NCI-H526 (cell line): ENCODE measurements at places on chromosomes 12 and 14.

- no peak for DNase-seq
Measured at GRCh38 chr14:91398707-91399106, 18.9 kb downstream of the CCDC88C start.

- no peak for DNase-seq
Measured at GRCh38 chr12:40829738-40830144, 137.5 kb downstream of the CNTN1 start.

GRCh38 chr14:24080888-24081738 lies 9.8 kb downstream of the CPNE6 start:
- peak; percentile 78 for DNase-seq

- no peak for DNase-seq
Measured at GRCh38 chr14:99574099-99574880, 29.7 kb downstream of the CCDC85C start.

DNA sequence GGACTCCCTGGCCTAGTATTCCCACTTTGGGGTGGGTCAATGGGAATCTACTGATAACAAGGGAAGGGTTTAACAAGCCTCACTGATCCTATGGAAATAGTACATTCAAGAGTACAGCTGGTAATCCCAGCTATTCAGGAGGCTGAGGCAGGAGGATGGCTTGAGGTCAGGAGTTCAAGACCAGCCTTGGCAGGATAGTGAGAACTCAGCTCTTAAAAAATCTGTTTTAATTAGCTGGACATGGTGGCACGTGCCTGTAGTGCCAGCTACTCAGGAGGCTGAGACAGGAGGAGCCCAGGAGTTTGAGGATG lies 4.5 kb downstream of the POMT2 start:
- no peak for DNase-seq

GRCh38 chr12:84810611-84811010 lies 102.0 kb downstream of the SLC6A15 start:
- no peak for DNase-seq

- DNase-seq: peak; percentile 99
Measured at GRCh38 chr12:71947645-71948105, 9.0 kb downstream of the TPH2 start.

DNA sequence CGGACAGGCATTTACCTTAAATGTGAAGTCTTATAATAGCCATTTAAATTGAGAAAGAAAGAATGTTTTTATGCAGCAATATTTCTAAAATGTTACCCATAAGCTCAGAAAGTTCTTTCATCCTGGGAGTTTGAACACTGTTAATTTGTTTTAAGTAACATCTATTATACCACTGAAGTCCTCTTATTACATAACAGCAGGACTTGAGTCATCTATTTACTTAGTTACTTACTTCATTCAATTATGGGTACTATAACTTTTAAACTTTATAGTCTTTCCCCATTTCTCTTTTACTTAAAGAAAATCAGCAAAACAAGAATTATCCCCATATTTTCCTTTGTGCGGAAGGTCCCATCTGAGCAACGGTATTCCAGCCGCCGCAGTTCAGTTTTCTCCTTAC lies 473.1 kb downstream of the ETNK1 start:
- no peak for DNase-seq

DNA sequence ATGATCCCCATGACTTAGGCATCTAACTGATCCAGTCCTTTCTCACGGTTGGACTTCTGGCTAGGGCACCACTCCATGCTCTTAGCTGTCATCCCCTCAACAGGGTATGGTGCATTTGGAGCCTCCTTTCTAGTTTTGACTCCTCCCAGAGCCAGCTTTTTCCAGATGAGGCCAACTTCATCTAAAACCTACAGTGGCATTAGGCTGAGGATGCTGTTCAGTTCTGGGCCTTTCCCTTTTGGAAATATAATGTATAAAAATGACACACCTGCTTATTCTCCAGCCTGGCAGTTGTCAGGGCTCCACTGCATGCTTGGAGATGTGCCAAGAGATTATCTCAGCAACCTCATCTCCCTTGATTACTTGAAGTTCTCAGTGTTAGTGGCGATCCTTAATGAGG lies 239.7 kb downstream of the EMP1 start:
- no peak for DNase-seq

- no peak for DNase-seq
Measured at GRCh38 chr12:74538491-74539258, 1.0 kb downstream of the ATXN7L3B start.

- DNase-seq: no peak
Measured at GRCh38 chr14:102825307-102826095, 48.3 kb downstream of the TRAF3 start.

- DNase-seq: peak; percentile 51
Measured at GRCh38 chr14:67533754-67534085, 630 bp downstream of the PLEKHH1 start.
